Stimulated activated CD4-positive, alpha-beta T cell treated with anti-CD3 and anti-CD28 coated beads, Interleukin-2, amount 100 ng/mL, for 4 hours (primary cell): ENCODE measurements at places on chromosomes 7 and 10.

- no peak for DNase-seq
Observed at GRCh38 chr7:111919631-111920179, 286.5 kb downstream of the DOCK4 start.

- no peak for DNase-seq
Observed at GRCh38 chr10:75110006-75110632, 1.3 kb upstream of the SAMD8 start.

DNA sequence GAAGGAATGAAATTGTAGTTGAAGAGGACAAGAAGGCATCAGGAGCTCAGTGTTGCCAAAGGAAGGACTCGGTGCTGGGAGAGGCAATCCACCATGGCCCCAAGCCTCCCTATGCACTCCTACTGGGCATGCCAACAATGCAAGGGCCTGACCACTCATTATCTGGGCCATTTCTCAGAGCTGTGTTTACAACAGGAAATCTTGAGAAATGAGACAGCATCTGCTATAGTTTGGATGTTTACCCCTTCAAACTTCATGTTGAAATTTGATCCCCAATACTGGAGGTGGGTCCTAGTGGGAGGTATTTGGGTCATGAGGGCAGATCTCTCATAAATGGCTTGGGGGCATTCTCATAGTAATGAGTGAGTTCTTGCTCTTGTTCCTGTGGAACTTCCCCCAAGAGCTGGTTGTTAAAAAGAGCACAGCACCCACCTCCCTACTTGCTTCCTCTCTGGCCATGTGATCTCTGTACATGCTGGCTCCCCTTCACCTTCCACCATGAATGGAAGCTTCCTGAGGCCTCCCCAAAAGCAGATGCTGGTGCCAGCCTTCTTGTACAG lies 50.8 kb upstream of the AOAH start:
- DNase-seq: no peak

- no peak for DNase-seq
Observed at GRCh38 chr10:24174014-24174413, 34.9 kb upstream of the KIAA1217 start.

DNA sequence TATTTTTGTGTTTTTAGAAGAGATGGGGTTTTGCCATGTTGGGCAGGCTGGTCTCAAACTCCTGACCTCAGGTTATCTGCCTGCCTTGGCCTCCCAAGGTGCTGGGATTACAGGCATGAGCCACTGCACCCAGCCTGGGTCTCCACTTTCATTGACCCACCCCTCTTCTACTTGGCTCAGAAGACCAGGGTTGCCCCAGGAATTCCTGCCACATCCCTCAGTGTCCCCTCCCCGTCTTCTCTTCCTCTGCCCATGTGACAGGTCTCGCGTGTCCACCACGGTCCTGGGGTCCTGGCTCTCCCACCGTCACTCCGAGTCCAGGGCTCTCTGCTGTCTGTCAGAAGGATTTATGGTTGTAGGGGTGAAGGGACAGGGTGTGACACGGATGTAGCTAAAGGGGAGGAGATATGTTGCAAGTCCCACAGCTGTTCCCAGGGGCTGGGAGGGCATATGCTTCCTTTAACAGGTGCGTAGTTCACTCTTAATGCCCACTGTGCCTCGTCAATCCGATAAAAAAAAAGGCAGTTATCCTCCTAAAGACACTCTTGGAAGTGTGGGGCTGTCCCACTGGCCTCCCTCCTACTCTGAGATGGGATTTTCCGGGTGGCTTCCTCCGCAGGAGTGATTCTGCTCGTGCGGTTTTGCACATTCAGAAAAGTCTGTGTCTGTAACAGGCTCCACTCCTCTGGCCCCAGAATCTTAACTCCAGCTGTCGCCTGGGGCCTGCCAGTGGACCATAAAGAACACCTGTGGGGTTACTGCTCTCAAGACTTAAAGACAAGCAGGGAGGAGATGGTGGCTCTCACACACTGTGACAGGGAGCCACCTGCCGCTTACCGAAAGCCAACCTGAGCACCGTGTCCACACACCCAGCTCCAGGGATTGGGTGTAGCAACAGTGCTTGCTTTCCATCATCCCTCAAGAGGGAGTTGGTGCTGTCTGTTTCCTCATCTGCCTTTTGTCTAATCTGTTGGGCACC lies 36.7 kb upstream of the SHH start:
- DNase-seq: no peak

- no peak for DNase-seq
Observed at GRCh38 chr10:69047111-69047832, 40.6 kb upstream of the SRGN start.

DNA sequence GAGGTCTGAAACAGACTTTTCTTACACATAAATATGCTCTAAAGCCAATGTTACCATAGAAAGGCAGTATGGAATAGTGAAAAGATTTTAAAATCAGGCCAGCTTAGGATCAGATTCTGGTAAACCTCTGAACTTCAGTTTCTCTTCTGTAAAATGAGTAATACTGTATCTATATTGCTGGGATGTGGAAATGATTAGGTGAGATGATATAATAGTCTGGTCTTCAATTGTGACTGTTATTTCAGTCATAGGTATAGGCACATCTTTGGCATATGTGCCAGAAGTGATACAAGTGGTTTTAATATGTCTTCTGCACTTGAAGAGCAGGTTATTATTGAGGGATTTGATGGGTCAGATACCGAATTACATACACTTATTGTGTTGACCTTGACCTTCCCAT lies 7.2 kb downstream of the ZNF277 start:
- no peak for DNase-seq

- DNase-seq: no peak
Observed at GRCh38 chr10:132297526-132297925, 10.2 kb downstream of the STK32C start.

DNA sequence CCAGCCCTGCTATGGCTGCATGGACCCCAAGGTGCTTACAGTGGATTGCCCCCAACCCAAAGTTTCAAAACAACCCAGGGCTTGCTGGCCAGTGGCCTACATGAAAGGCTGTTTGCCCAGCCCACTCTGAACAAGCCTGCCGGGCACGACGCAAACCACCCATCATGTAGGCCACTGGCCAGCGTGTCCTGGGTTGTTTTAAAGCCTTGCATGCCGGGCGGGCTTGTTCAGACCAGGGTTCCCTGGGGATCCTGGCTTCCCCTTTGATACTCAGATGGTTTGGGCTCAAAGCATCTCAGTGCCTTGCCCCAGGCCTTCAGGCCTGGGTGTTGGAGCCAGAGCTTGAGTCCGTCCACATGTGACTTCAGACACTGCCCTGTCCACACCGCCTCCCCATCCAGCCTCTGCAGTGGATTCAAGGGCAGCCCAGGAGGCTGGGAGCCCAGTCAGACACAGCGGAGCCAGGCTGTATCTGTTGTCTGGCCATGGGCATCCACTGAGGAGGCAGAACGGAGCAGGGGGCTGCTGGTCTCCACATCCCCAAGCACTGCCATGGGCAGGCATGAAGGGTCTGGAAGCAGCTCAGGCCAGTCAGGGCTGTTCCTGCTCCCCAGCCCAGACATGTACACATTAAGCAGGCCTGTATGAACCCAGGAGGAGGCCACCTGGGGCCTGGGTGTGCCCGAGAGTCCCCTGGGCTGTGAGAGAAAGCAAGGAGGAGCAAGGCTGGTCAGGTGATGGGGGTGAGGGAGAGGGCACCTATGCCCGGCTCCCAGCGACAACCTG lies 4.0 kb upstream of the ADIRF start:
- DNase-seq: no peak

DNA sequence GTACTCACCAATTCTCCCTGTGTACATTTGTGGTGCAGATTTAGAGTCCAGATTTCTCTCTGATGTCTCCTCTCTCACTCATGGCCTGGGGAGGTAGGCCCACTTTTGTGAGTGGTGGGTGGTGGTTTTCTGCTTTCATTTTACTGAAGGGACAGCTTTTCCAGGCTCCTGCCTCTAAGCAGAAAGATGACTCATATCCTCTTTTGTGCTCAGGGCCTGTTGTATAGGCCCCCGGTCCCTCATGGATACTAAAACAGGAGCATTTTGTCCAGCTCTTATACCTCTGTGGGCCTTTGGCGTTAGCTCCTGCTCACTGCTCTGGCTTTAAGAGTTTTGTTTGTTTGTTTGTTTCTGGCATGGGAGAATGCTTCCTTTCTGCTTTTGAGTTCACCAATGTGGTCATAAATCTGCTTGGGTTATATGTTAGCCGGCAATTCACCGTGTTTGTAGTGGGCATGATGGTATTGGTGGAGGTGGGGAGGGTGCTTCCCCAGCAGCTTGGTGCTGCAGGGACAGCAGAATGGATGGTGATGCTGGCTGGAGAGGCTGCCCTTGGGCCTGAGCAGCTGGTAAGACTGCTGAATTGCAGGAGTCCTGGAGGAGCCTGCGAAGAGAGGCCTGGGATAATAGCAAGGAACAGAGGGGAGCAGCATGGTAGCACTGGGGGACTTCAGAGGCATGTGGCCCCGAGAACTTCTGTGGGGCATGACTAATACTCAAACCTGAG lies 468.7 kb downstream of the RPS24 start:
- no peak for DNase-seq

DNA sequence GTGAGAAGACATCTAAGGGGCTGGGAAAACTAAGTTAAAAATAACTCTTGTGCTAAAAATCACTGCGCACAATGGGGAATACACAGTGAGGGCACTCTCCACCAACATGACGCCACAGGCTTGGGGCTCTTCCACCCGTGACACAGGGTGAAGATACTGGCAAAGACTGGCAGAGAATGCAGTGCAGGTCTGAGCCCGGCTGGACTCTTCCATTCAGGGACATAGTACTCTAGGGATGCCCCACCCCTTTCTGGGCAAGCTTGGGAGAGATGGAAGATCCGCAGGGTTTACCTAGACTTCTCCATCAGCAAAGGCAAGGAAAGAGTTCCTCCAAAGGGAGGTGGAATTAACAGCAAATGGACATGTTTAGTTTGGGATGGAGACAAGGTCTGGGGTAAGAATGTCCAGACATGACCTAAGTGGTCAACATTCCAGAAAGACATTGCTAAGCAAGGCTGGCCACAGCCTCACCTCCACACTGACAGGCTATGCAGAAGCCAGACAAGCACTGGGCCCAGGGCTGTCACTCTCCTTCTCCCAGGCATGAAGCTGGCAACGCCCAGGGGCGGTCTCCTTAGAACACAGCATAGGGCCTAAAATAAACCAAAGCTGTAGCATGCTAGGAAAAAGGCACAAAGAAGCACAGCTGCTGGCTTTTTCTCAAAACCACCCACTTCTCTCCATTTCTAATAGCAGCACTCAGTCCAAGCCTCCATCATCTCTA lies 28.1 kb downstream of the XPNPEP1 start:
- DNase-seq: no peak

DNA sequence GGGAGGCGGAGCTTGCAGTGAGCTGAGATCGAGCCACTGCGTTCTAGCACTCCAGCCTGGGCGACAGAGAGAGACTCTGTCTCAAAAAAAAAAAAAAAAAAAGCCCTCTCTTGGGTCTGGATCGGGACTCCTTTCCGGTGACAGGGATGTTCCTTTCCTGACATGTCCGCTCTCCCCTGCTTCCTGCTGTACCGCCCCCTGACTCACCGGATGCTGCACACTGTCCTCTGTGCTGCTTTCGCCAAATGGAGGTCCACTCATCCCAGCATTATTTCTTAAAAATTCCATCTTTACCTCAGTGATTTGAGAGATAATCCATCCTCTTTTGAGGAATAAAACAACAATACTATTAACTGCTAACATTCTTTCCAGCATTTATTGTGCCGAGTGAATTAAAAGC lies 113.8 kb upstream of the EEPD1 start:
- no peak for DNase-seq

- no peak for DNase-seq
Observed at GRCh38 chr7:115679976-115680375, 350.6 kb downstream of the TFEC start.

DNA sequence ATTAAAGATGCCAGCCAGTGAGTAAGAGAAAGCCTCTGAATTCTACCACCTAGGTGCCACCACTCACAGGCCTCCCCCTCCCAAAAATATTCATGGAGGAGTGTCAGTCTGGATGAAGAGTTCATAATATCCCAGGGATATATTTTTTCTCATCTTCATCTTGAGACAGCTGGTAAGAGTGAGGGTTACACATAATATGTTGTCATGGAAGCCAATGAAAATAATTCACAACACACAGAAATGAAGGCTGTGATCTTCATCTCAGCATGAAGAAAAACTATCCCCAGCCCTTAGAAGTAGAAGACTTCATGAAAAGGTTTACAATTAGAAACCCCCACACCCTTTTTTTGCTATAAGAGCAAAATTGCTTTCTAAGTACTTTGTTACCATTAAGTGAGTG lies 175.6 kb downstream of the DNAH11 start:
- no peak for DNase-seq

GRCh38 chr10:63494951-63495350 lies 26.2 kb upstream of the REEP3 start:
- no peak for DNase-seq
